ENCODE measurements at places on chromosomes 2 and 18.
A peak's percentile ranks its signal among the peaks of the same experiment; 100 is the strongest.

- DNase-seq, result peak; percentile 14
Measured at GRCh38 chr18:63290821-63291200, 28.8 kb downstream of the BCL2 start.

DNA sequence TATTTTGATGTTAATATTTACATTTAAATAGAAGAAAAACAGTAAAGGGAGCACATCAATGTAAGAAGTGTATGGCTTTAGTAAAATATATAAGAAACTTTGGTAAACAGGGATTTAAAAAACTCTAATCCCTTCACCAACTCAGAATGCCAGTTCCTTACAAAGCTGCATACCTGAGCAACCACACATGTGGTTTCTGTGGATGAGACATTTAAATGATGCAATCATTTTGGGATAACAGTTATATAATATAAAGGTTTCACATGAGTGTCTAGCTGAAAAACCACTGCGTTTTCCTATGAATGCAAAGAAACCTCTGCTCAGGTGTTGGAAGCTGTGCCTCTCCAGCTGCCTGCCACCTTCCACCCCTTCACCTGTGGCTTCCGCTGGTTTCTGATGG is 209.1 kb upstream of the REV1 start:
- no peak for DNase-seq

DNA sequence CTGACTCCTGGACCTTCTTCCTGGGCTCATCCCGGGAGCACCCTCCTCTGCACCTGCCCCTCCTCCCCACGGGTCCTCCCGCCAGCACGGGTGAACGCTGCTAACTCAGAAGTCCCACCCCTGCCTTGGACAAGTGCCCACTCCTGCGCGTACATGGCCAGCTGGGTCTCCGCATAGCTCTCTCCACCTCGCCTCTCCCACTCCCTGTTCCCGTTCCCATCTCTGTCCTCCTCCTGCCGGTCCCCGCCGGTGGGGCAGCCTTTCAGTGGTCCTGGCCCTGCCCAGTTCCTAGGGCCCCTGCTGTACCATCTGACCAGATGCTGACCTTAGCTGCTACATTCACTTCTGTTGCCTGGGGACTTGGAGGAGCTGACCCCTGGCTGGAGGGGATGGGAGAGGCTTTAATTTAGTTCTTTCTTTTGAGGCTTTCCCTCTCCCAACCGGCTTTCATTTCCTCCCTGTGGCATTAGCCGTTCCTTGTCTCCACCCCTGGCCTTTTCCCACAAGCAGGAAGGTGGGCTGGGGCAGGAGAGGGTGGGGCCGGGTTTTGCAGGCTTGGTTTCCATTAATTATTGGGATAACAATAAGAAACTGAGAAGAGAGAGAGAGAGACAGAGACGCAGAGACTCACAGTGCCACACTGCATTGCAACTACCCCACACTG is 136.1 kb downstream of the SH3BP4 start:
- no peak for DNase-seq

DNA sequence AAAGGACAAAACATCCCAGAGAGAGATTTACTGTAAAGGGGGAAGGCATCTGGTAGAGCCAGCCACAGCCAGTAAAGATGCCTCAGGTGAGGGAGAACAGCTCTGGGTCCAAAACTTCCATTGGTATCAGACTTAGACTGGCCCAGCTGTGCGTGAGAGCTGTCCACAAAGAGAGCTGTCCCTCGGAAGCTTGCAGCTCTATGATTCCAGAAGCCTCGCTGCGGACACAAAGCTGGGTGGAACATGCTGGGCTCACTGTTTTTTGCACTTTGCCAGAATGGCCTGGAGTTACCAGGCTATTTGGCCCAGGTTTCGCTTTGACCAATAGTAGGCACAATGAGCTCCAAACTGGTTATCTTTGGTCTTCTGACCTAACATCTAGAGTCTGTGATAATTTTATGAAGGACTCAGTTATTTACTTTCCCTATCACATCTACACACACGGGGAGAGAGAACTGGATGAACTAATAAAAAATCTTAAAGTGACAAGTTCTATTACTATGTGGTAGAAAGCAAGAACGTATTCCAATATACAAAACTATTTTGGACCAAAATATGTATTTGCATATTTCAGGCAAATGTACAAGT is 101.9 kb downstream of the DNER start:
- DNase-seq, result no peak

DNA sequence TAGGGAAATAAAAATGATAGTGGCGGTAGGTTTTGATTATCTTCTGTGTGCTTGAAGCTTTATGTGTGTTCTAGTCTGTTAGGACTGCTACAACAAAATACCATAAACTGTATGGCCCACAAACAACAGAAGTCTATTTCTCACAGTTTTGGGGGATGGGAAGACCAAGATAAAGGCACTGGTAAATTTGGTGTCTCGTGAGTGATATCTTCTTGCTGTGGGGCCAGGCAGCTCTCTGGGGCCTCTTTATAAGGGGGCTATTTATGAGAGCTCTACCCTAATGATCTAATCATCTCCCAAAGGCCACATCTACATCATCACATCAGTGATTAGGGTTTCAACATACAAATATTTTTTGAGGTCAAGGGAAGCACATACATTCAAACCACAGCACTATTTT is 86.8 kb upstream of the SPHKAP start:
- no peak for DNase-seq

DNA sequence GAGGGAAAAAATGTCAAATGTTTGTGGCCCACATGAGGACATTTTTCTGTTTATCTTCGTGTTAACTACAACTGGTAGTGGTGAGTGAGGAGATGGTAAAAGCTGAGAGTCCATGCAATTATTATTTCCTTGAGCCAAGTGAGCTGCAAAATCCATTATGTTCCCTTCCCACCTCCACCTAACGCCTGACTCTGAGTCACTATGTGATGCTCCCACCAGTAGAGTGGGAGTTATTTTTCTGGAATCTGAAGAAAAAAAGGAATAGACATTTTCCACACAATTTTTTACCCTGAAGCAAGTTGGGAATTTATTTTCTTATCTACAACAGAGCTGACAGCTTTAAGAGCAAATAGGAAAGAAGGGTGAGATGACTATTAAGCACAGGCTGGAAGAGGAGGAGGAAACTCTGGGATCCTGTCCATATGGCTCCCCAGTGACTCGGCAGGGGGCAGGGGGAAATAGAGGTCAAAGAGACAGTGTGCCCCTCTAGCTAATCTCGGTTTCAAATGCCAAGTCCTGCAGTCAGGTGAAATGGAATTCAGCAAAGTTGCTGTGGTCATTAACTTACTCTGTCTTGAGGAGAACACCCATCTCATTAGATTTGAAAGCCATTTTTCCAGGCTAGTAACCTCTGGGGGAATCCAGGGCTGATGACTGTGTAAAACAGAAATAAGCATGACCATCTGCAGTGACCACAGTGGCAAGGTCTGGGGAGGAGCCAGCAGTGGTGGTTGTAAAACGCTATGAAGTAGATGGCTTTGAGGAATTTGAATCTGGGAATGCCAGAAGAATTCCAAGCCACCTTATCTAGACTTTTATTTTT is 463.9 kb downstream of the STK39 start:
- no peak for DNase-seq

DNA sequence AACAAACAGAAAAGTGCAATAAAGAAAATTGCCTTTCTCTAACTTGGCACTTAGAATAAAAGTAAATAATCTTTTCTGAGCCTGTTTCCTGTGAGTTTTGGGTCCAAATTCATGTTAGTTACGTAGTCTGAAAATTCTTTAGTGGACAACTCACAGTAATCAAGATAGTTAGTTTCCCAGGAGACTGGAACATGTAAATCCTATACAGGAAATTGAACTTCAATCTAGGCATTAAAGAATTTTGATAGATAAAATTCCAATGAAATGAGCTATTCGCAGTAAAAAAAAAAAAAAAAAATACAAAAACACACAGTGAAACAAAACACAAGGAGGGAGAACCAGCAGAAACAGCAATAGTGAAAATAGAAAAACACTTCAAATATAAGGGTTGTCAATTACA is 83.8 kb upstream of the REG3G start:
- DNase-seq, result no peak
